ENCODE measurements at places on chromosomes 5 and 9. TPM values are rescaled to one million over a fixed set of nuclear protein-coding genes. Genes with fewer than 3 reads are reported as not detected.

- no peak overlapping the region for H3K4me3 ChIP-seq
- H3K4me1 ChIP-seq, result no peaks in the 10 kb centered on the region
- DNase-seq, result no peak
- no peaks in the 10 kb centered on the region for H3K27me3 ChIP-seq
- H3K36me3 ChIP-seq, result no peaks in the 10 kb centered on the region
Measured at GRCh38 chr5:147853372-147853987, 22.0 kb upstream of the SPINK1 start.

- peaks cover 5% of the 10 kb centered on the region for H3K4me1 ChIP-seq
- H3K4me3 ChIP-seq, result peak overlapping the region; percentile 18
- H3K27ac ChIP-seq, result no peak overlapping the region
- DNase-seq, result no peak
- H3K27me3 ChIP-seq, result no peaks in the 10 kb centered on the region
Measured at GRCh38 chr5:127076315-127077129, 3.2 kb upstream of the C5orf63 start.

DNA sequence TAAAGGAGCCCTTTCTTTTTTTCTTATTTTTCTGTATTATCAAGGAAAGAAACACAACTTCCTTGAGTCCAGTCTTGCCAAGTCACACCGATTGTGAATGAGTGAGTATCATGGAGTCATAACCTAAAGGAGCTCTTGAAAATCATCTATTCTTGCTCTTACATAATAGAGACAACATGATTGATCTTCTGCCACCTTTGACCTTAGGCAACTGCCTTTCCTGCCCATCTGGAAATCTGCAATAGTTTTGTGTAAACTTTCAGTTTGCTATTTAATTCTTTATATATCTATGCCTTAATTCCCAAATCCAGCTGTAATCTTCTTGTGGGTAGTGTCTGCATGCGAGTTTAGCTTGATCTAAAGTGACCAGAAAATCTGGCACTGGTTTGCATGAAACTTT, 149.9 kb upstream of the FST start:
- no peaks in the 10 kb centered on the region for H3K27me3 ChIP-seq
- no peak for DNase-seq
- no peak overlapping the region for H3K4me3 ChIP-seq
- no peaks in the 10 kb centered on the region for H3K36me3 ChIP-seq

DNA sequence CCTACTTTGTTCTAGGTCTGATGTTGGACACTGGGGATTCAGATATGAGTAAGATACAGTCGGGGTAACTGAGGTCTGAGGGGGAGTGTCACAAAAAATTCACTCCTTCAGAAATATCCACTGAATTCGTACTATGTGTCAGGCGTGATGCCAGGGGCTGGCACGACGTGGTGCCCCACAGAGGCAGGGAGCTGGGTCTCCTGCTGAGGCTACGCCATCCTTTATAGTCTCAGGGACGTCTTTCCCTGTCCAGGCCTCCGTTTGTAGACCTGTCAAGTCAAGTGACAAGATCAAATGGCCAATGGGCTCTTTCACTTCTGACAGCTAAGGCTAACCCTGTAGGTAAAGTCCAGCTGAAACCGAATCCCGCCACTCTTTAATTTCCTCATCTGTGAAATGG, 118.8 kb upstream of the SMIM23 start:
- H3K27ac ChIP-seq, result no peak overlapping the region
- no peaks in the 10 kb centered on the region for H3K36me3 ChIP-seq
- no peak for DNase-seq
- H3K4me3 ChIP-seq, result no peak overlapping the region
- no peaks in the 10 kb centered on the region for H3K27me3 ChIP-seq

DNA sequence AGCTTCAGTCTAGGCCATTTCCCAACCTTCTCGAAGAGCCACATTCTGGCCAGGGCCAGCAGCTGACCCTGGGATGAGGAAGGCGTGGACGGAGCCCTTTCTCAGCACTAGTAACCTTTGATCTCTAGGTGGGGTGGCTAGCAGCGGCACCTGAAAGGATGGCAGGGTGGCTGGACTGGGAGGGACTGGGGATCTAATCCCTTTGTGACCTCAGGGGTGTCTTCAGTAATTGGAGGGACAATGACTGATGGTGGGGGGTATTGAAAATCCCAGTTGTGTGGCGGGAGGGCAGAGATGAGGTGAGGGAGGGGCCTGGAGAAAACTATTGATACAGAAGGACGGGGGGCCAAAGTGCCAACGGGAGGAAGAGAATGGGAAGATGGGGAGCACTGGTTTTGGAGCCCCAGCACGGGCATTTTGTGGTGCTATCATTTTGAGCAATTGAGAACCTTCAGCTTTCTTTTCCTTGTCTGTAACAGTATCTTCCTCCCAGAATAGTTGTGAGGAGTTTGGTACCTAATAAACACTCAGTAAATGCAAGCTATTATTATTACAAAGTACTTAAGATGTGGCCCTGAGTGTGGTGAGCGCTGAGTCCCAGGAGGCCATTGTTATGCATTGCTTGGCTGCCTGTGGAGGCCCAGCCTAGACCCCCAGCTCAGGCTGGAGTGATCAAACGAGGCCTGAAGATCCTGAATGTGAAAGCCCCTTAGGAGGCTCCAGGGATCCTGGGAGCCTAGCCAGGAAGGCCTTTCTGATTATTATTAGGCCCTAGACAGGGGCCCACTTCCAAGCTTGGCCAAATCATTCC, 37.3 kb upstream of the UBE2D2 start:
- peaks cover 7% of the 10 kb centered on the region for H3K4me1 ChIP-seq
- no peak overlapping the region for H3K27ac ChIP-seq
- H3K36me3 ChIP-seq, result no peaks in the 10 kb centered on the region
- no peak overlapping the region for H3K4me3 ChIP-seq

- no peak overlapping the region for H3K27ac ChIP-seq
- H3K36me3 ChIP-seq, result 0 out of 2 replicates have a peak, but pooled peaks cover 2% of the 10 kb centered on the region
- no peaks in the 10 kb centered on the region for H3K27me3 ChIP-seq
- no peak for DNase-seq
- H3K4me3 ChIP-seq, result no peak overlapping the region
Measured at GRCh38 chr9:88436379-88436778, 48.1 kb downstream of the SPIN1 start.

DNA sequence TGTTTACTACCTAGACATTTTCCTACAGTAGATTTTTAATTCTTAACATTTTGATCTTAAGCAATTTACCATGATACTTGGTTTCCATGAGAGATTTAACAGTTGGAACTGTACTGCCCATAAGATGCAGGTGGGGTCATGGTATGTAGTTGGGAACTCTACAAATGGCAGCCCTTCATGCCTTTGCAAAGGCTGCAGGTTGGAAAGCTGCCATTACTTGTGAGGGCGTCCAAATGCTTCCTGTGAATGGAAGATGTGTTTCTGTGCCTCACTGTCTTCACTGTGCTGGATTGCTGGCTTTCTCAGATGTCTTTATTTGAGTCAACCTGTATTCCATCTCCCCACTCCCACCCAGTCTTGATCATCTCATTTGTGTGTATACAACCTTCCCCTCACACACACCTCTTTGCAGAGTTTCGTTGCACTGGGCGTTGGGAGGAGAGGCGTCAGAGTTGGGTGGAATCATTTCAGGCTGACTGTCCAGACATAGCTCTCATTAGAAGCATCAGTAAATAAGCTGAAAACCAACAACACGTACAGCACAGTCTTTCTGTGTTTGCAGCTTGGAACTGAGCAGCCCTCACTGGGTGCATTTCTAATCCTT, 14.8 kb upstream of the ABL1 start:
- H3K27ac ChIP-seq, result no peak overlapping the region
- peaks cover 14% of the 10 kb centered on the region for H3K4me1 ChIP-seq
- H3K36me3 ChIP-seq, result no peaks in the 10 kb centered on the region
- no peak overlapping the region for H3K4me3 ChIP-seq
- H3K27me3 ChIP-seq, result no peaks in the 10 kb centered on the region

- H3K4me1 ChIP-seq, result no peaks in the 10 kb centered on the region
- no peak for DNase-seq
- H3K36me3 ChIP-seq, result no peaks in the 10 kb centered on the region
- H3K4me3 ChIP-seq, result no peak overlapping the region
- H3K27me3 ChIP-seq, result no peaks in the 10 kb centered on the region
Measured at GRCh38 chr9:14500705-14501104, 186.8 kb upstream of the NFIB start.

GRCh38 chr5:72488756-72489155, 18.5 kb downstream of the ZNF366 start:
- no peaks in the 10 kb centered on the region for H3K27me3 ChIP-seq
- H3K4me3 ChIP-seq, result no peak overlapping the region
- DNase-seq, result no peak
- 0 out of 2 replicates have a peak, but pooled peaks cover 4% of the 10 kb centered on the region for H3K4me1 ChIP-seq

GRCh38 chr9:131239161-131239975, 36.9 kb downstream of the FAM78A start:
- H3K27ac ChIP-seq, result no peak overlapping the region
- no peak overlapping the region for H3K4me3 ChIP-seq
- no peaks in the 10 kb centered on the region for H3K27me3 ChIP-seq
- no peak for DNase-seq
- H3K4me1 ChIP-seq, result peaks cover 13% of the 10 kb centered on the region
- H3K36me3 ChIP-seq, result 0 out of 2 replicates have a peak, but pooled peaks cover 5% of the 10 kb centered on the region

DNA sequence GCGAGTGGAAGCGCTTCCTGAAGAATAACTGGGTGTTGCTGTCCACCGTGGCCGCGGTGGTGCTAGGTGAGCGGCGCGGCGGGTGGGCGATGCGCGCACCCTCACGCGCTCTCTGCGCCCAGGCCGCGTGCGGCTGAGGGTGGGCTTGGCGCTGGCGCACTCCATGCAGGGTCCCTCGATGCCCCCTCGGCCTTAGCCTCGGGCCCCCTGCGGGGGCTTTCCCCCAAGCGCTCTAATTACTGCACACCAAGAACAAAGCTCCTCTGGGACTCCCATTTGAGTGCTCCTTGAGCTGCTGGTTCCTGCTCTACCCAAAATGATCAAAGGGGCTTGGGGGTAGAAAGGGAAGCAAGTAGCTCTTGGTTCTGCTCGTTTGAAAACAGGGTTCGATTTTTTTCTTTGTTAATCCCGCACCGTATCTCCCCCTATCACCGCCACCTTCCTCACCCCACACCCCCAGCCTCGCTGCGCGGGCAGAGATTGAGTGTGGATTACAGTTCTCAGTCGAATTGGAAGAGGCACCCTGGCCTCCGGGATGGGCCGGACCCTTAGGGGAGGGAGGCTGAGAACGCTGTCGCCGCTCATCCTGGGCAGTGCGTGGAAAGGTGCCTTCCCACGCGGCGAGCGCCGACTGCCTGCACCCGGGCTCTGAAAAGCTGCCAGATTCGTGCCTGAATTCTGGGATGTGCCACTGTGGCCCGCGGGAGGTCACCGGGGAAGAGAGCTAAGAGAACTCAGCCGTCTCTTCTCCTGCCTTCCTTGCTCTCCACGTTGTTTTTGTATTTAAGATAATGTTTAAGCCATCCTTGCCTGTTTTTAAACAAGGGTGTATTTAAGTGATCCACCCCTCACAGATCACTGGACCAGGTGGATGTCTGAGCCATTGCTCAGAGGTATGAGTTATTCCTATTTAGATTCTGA, 697 bp downstream of the SLC1A1 start:
- H3K4me1 ChIP-seq, result no peaks in the 10 kb centered on the region
- no peak overlapping the region for H3K27ac ChIP-seq
- DNase-seq, result peak; percentile 63
- H3K4me3 ChIP-seq, result peak overlapping the region; percentile 62

DNA sequence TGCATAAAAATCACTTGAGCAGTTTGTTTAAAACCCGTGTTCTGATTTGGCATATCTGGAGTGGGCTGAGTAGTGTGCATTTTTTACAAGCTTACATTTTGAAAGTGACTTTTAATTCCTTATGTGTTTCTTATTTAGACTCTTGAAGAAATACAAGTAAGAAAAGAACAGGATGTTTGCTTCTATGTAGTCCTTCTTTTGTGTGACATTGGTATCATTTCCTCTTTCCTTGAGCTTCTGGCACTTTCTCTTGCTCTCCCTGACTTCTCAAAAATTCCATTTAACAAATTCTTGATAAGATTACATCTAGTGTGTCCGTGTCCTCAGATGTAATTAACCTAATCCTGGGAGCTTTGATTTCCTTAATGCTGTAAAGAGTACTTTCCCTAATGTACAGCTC, 12.5 kb downstream of the GARNL3 start:
- no peak overlapping the region for H3K27ac ChIP-seq
- DNase-seq, result no peak
- no peak overlapping the region for H3K4me3 ChIP-seq

DNA sequence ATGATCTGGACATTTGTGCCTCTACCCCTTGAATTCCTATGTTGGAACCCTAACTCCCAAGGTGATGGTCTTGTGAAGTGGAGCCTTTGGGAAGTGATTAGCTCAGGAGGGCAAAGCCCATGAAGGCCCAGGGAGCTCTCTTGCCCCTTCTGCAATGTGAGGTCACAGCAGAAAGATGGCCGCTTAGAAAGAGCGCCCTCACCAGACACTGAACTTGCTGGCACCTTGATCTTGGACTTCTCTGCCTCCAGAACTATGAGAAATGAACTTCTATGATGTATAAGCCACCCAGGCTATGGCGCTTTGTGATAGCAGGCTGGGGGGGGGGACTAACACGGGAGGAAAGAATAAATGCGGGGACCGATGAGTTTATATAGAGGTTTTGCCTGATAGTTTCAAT, 45.3 kb downstream of the AGXT2 start:
- H3K27me3 ChIP-seq, result no peaks in the 10 kb centered on the region
- H3K27ac ChIP-seq, result no peak overlapping the region

Gene DMGDH
- 1.1 TPM for total RNA-seq

Gene WDR31
- total RNA-seq, result 0.40 TPM

Gene BTNL3
- not detected for total RNA-seq

Gene WNT8A
- total RNA-seq, result 0.27 TPM

Gene ARHGEF39
- 18.6 TPM for total RNA-seq

Gene BTNL9
- 0.89 TPM for total RNA-seq

Gene SOWAHA
- total RNA-seq, result 0.10 TPM

Gene HK3
- total RNA-seq, result not detected

Gene LCN9
- total RNA-seq, result 3.7 TPM

Gene PCDHGA4
- 2.5 TPM for total RNA-seq

Gene ADAMTS19
- 26.2 TPM for total RNA-seq

Gene ITGA2
- total RNA-seq, result 7.2 TPM

Gene NKD2
- total RNA-seq, result 7.9 TPM

Measured in H1 (cell line).